CD4-positive, alpha-beta T cell treated with Interleukin-1 beta for 1 hour (primary cell): ENCODE measurements at places on chromosomes 16 and 17.

DNA sequence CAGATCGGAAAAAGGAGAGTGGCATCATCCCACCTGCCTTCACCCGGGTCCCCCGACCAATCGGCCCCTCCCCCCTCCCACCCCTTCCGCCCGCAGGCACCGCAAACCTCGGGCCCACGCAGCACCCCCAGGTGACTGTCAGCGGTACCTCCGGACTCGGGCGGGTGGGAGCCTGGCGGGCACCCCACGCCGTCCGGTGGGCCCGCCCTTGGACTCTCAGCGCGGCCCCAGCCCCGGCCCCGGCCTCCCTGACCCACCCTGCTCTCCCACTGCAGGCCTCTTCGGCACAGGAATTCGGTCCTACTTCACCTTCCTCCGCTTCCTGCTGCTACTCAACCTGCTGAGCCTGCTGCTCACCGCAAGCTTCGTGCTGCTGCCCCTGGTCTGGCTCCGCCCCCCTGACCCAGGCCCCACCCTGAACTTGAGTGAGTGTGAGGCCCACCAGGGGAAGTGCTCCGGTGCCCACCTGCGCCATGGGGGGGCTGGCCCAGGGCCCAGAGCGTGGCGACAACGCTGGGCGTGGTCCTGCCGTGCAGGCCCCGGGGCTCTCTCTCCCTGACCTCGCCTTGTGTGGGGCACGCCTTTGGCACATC lies 1.6 kb downstream of the TMC8 start:
- DNase-seq: peak; percentile 88

- no peak for DNase-seq
Measured at GRCh38 chr16:76932541-76933211, 258.3 kb upstream of the MON1B start.

GRCh38 chr17:8124350-8125153 lies 646 bp upstream of the HES7 start:
- DNase-seq: no peak

- DNase-seq: no peak
Measured at GRCh38 chr17:65442250-65442649, 119.2 kb downstream of the AXIN2 start.

- no peak for DNase-seq
Measured at GRCh38 chr17:48545539-48545938, 630 bp upstream of the HOXB2 start.

GRCh38 chr17:75777296-75777922 lies 7.2 kb upstream of the UNK start:
- DNase-seq: no peak

DNA sequence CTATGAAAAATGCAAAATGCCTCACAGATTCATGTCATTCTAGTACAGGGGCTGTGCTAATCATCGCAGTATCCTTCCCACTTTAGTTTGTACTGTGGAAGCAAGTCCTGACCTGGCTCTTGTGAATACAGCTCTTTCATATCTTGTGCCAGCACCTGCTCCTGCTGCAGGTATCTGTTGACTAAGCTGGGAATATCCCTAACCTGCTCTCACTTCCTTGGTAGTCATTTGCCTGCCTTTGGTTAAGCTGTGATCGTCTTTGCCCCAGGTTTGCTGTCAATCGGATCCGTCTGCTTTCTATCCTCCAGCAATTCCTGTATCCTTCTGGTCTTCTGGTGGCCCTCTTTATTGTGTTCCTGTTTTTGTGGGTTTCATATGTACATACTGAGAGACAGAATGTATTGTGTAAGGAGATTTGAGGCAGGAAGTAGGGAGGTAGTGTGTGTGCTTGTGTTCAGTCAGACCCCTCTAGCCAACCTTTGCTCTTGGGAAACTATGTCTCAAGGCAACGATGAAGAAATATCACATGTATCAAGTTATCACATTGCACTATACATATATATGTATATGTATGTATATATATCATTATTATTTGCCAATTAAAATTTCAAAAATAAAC lies 7.7 kb upstream of the GINS3 start:
- no peak for DNase-seq

GRCh38 chr17:72244494-72244893 lies 123.7 kb downstream of the SOX9 start:
- no peak for DNase-seq

DNA sequence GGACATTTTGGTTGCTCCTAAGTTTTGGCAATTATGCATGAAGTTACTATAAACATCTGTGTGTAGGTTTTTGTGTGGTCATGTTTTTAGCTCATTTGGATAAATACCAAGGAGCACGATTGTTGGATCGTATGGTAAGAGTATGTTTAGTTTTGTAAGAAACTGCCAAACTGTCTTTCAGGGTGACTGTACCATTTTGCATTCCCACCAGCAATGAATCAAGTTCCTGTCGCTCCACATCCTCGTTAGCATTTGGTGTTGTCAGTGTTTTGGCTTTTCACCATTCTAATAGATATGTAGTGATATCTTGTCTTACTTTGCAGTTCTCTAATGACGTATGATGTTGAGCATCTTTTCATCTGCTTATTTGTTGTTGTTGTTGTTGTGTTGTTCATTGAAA lies 20.2 kb downstream of the TENT4B start:
- no peak for DNase-seq

DNA sequence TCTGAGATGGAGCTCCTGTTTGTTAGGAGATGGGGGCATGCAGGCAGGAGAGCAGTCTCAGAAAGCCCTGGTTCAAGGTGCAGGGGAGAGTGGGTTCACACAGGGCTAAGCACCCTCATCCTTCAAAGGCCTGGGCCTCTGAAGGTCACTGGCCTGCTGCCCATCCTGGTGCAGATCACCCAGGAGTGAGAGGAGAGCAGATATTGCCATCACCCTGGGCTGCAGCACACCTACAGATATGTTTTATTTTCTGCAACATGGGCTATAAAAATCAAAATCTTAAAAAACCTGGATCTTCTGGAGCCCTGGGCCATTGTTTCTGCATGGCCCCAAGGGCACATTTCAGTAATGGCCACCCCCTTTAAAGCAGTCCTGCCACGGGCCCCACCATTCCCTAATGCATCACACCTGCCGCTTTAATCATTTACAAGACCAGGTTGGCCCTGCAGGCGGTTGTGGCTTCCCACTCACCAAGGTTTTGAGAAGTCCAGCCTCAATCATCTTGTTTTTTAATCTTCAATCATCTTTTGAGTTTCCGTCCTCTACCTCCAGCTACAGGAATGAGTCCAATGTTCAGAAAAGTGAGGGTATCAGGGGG lies 20.4 kb upstream of the NUP93 start:
- DNase-seq: no peak

GRCh38 chr17:62017496-62017895 lies 47.6 kb downstream of the MED13 start:
- no peak for DNase-seq

GRCh38 chr16:1272453-1273198 lies 16.8 kb downstream of the TPSD1 start:
- DNase-seq: no peak

- no peak for DNase-seq
Measured at GRCh38 chr16:82657239-82657638, 30.5 kb downstream of the CDH13 start.

DNA sequence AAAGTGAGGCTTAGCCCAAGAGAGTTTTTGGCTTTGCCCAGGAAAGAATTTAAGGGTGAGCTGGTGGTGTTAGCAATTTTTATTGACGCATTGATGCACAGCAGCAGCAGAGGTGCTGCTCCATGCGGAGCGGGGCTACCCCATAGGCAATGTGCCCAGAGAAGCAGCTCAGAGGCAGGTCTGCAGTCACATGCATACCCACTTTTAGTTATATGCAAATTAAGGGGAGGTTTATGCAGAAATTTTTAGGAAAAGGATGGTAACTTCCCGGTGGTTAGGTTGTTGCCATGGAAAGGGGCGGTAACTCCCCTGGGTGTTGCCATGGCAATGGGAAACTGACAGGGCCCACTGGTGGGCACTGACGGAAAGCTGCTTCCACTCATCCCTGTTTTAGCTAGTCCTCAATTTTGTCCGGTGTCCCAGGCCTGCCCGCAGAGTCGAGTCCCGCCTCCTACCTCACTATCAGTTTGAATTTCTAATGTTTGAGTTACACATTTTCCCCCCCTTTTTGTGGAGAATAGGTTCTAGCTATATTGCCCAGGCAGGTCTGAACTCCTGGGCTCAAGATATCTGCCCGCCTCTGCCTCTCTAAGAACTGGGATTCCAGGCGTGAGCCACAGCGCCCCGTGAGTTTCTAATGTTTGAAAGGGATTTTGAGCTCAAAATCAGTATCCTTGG lies 10.4 kb upstream of the GJD3 start:
- DNase-seq: no peak

- peak; percentile 43 for DNase-seq
Measured at GRCh38 chr17:75664099-75664549, 2.8 kb downstream of the RECQL5 start.

DNA sequence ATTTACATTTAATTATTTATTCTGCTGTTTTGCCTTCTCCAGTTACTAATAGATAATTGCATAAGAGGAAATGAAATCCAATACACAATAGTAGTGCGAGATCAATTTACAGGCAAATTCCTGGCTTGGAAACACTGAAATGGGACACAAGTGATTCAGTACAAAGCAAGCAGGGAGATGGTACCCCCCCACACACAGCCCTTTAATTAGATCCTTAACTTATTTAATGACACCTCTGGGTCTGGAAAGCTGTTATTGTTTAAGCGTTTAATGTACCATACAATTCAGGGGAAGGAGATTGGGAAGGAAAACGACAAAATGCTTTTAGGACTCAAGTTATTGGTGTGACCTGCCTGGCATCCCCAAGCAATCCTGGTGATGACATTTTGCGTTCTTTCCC lies 318.2 kb downstream of the NPIPA8 start:
- no peak for DNase-seq

DNA sequence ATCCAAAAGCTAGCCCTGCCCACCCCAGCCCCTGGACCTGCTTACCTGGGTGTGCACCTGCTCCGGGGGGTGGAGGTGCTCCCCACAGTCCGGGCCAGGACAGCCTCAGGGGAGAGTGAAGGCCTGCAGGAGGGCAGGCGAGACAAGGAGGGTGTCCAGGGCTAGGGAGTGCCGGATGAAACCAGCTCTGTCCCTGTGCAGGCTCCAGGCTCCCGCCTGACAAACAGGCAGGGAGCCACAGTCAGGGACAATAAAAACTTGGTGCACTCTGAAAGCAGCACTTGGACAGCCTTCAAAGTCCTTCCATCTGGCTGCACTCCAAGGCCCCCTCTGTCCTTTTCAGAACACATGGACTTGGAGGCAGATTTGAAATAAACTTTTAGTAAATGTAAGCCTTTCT lies 3.9 kb downstream of the PAQR4 start:
- no peak for DNase-seq

- no peak for DNase-seq
Measured at GRCh38 chr16:19861133-19861532, 23.5 kb downstream of the GPRC5B start.

GRCh38 chr17:19728084-19728495 lies 11.7 kb upstream of the SLC47A2 start:
- DNase-seq: no peak

DNA sequence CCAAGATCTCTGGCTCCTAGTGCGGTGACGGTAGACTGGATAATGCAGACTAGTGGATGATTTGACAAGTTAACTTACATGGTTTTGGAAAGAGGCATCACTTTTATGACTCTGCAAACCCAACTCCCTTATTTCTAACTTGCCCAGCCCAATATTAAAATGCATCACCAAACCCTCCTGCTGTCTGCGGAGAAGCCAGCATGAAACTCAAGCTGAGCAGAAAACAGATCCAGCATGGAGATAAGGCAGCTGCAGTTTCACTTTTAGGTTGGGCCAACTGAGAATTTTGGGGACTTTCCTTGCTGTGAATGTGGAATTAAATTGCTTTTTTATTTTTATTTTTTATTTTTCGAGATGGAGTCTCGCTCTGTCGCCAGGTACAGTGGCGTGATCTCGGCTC lies 27.8 kb downstream of the CDH1 start:
- no peak for DNase-seq

GRCh38 chr16:4285167-4285566 lies 12.3 kb upstream of the TFAP4 start:
- no peak for DNase-seq

GRCh38 chr16:57426356-57426755 lies 20.8 kb downstream of the CIAPIN1 start:
- DNase-seq: no peak
